ENCODE measurements at places on chromosomes 1 and 21.

DNA sequence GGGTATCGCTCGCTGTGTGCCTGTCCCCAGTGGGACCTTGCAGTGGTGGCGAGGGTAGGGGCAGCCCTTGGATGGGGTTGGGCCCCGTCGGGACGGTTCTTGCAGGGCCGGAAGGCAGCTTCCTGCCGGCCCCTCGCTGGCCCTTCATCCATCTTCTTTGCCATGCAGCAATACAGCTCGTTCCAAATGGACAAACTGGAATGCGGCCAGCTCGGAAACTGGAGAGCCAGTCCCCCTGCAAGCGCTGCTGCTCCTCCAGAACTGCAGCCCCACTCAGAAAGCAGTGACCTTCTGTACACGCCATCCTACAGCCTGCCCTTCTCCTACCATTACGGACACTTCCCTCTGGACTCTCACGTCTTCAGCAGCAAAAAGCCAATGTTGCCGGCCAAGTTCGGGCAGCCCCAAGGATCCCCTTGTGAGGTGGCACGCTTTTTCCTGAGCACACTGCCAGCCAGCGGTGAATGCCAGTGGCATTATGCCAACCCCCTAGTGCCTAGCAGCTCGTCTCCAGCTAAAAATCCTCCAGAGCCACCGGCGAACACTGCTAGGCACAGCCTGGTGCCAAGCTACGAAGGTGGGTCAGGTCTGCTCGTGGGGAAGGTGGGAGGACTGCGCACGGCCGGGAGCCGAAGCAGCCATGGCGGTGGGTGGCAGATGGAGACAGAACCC is 45.8 kb downstream of the SIM2 start:
- DNase-seq: no peak

DNA sequence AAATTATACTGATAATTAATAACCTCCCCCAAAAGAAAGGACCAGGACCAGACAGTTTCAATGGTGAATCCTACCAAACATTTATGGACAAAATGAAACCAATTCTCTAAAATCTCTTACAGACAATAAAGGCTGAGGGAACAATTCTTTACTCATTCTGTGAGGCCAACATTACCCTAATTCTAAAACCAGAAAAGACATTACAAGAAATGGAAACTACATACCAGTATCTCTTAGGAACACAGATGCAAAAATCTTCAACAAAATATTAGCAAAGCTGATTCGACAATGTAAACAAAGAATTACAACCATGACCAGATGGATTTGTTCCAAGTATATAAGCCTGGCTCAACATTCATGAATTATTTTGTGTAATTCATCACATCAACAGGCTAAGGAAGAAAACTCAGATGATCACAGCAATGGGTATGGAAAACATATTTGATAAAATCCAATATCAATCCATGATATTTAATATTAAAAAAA is 8.6 kb downstream of the TMED5 start:
- no peak for DNase-seq

DNA sequence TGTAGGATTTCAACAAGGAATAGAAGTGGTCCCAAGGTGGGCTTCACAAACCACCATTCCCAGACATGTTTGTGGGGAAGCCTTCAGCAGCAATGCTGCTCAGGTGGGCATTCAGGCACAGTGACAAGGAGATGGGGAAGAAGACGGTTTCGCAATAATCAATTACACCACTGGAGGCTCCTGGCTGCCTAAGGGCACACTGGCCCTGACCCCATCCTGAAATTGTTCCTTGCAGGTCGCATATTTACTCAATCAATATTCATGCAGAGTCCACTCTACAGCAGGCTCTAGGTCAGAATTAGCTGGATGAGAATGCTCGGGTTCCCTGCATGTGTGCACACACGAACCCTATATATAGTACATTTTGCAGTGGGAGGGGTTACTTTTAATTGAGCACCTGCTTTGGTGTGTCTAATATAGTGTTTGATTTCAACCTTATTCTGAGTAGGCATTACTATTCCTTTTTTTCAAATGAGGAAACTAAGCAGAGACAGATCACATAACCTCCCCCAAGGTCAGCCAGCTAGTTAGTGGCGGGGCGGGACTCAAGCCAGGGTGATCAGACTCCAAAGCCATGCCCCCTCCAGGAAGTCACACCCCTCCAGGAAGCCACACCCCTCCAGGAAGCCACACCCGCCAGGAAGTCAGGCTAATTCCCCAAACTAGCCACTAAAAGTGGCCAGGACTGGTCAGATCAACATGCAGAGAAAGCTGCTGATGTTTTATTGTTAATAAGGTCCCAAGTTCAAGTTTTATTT is 106.5 kb downstream of the HLCS start:
- peak; percentile 61 for DNase-seq

GRCh38 chr1:15123925-15124324 is 29.6 kb upstream of the TMEM51 start:
- no peak for DNase-seq

GRCh38 chr1:30662291-30662840 is 61.0 kb downstream of the MATN1 start:
- no peak for DNase-seq

DNA sequence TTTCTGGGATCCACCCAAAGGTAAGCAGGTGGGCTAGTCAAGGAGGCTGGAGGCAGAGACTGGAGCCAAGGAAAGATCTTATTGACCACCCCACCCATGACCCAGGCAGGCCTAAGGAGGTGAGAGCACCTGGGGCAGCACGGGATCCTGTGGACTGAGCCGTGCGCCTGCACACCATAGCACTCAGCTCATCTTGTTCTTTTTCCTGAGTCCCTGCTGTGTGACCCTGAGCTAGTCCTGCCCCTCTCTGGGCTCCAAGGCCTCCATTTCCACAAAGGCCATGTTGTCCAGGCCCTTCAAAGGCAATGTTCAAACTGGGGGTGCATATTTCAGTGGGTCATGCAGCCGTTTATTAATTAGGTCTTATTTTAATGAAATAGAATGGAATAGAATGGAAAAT is 7.2 kb downstream of the FAM131C start:
- no peak for DNase-seq

DNA sequence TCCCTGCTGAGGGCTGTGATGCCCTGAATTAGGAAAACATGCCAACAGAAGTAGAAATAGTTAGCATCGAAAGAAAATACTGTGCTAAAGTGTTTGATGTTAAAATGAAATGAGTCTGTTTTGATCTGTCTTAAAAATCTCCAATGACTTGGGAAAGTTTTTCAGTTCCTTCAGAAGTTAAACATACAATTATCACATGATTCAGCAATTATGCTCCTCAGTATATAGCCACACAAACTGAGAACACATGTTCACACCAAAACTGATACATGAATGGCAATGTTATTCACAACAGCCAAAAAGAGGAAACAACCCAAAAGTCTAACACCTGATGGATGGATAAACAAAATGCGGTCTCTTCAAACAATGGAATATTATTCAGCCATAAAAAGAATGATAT is 130.6 kb downstream of the PTPN14 start:
- no peak for DNase-seq

DNA sequence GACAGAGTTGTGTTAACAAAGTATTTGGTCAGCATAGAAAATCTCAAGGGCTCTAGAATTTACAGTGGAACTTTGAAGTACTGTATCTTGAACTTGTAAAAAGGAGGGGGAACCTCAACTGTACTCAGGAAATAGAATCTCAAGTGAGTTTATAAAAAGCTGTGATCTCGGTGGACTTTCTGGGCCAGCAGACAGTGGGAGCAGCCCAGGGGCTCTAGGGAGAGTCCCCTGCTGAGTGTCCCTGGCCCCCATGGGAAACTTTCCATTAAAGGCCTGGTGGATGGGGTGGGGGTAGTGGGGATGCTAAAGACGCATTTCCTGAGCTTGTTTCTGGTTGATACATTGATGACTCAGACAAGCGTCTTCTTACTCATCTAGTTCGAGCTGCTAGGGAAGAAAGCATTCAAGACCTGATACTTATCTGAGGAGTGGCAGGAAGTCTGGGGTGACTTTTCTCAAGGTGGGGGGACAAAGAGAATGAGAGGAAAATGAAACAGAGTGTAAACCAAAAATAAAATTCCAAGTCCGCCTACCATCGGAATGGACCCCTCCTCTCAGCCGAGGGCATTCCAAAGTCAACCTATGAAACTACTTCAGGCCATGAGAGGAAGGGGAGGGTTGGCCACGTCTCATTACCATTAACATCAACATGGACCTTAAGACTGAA is 65.5 kb downstream of the NID1 start:
- DNase-seq: peak; percentile 83

DNA sequence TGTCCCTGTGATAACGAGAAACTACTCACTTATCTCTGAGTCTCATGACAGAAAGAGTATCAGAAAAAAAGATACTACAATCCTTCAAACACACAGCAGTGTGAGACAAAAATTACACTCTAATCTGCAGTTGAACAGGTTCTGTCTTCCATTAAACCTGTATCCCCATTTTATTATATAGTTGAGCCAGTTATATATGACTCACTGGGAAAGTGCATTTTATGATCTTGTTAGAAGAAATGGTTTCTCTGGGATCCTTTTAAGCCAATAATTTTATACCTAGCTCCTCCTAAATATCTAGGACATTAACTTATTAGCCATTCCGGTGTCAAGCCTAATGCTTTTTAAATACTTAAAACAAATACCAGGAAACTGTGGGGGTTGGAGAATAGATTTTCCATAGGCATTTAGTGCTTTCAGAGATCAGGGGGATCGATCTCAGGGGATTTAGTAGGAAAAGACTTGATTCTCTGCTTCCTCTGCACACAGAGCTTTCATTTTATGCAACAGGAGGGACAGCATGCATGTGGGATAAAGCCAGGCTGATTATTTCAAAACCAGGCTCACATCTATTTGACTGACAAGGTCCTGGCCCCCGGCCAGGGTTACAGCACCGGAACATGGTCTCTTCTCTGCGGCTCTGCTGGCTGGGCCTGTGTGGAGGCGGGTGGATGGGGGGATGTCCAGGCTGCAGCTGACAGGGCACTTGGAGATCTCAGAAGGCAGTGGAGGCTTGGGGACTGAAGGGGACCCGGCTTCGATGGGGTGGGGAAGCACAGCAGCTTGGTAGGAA is 310.6 kb downstream of the DISC1 start:
- no peak for DNase-seq

- no peak for DNase-seq
These were observed 60.4 kb upstream of the LYPLAL1 start for GRCh38 chr1:219113261-219113660.

- no peak for DNase-seq
These were observed 41.3 kb upstream of the RAVER2 start for GRCh38 chr1:64703600-64703999.

GRCh38 chr21:16388291-16388690 is 658.5 kb downstream of the USP25 start:
- DNase-seq: no peak

GRCh38 chr1:21924503-21925005 is 12.6 kb downstream of the HSPG2 start:
- DNase-seq: no peak

DNA sequence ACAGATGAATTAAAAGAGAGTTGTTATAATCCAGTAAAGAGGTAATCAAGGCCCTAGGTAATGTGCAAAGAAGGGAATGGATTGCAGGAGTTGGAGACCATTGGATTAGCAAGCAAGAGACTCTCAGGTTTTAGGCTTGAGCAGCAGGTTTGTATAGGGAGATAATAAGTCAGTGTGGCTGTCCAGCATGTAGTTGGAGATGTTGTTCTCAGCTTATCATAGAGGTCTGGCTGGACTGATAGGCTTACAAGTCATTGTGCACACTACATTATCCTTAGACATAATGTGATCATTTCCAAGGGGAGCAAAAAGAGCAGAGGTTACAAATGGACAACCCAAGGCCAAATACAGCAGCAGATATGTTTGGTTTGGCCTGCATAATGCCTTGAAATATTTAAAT is 45.9 kb upstream of the SAMD13 start:
- DNase-seq: no peak

DNA sequence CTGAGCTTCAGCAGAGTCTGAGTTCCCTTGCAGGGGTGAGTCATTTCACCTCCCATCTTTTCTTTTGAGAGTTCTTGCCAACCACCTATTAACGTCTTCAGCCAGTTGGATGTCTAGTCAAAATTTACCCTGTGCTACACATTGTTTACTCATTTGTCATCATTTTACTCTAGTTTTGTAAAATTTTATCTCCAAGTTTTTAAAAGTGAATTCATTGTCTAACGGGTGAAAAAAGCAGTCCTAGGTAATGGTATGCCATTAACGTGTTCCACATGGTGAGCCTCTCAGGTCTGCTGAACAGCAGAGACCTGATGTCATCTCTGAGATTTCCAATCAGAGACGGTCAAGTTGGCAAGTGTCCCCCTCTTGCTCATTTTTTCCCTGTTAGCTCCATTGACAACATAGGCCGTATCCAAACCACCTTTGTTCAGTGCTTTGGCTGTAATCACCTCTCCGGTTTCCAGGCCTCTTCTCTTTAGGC is 85.4 kb downstream of the TBX15 start:
- no peak for DNase-seq

GRCh38 chr21:45146801-45147200 is 72.4 kb downstream of the ADARB1 start:
- DNase-seq: no peak

- peak; percentile 43 for DNase-seq
These were observed 21.6 kb upstream of the SLAMF6 start for GRCh38 chr1:160544647-160545046.

DNA sequence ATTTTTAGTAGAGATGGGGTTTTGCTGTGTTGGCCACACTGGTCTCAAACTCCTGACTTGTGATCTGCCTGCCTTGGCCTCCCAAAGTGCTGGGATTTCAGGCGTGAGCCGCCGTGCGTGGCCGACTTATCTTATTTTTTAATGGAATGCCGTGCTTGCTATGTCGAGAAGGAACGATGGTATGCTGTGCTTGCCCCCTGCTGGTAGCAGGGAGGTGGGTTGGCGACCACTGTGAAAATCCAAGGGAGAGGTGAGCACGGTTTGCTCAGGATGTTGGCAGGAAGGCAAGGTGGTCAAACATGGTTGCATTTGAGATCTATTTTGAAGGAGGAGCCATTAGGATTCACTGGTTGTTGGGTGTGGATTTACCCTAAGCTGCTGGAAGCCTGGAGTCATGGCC is 45.8 kb upstream of the RCC2 start:
- DNase-seq: peak; percentile 17

DNA sequence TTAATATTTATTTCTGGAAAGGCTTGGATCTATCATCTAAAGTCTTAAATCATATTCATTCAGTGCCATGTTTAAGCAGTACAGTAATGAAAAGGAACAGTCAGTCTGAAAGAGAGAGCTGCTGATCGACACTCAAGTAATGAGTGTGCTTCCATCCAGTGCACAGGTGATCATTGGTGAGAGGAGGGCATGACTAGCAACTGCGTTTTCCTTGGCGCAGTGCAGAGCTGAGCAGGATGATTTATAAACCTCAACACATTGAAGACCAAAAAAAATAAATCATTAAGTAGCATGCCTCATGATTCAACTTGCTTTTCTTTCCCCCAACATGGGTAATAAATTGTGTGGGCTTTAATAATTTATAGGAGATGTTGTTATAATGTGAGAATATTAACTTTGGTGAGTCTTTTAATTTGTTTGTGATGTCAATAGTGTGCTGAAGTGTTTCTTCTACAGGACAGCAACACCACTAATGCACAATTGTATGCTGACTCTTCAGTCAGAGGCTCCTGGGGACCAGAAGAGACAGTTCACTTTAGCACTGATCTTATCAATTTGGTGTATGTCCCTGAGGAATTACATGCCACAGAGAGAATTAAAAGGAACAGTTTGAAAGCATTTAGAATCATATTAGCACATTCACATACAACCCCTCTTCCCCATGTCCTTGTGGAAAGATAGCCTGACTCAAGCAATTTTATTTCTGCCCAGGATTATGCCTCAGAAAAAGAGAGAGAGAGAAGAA is 199.7 kb upstream of the ADGRL2 start:
- no peak for DNase-seq

Measured in activated CD4-positive, alpha-beta memory T cell treated with anti-CD3 and anti-CD28 coated beads for 36 hours (primary cell).